ENCODE measurements at places on chromosomes 2 and 18.

GRCh38 chr18:58657081-58657480 is 14.2 kb upstream of the MALT1 start:
- DNase-seq: no peak

- DNase-seq: no peak
These were observed 212.5 kb downstream of the SOCS6 start for GRCh38 chr18:70501358-70501757.

DNA sequence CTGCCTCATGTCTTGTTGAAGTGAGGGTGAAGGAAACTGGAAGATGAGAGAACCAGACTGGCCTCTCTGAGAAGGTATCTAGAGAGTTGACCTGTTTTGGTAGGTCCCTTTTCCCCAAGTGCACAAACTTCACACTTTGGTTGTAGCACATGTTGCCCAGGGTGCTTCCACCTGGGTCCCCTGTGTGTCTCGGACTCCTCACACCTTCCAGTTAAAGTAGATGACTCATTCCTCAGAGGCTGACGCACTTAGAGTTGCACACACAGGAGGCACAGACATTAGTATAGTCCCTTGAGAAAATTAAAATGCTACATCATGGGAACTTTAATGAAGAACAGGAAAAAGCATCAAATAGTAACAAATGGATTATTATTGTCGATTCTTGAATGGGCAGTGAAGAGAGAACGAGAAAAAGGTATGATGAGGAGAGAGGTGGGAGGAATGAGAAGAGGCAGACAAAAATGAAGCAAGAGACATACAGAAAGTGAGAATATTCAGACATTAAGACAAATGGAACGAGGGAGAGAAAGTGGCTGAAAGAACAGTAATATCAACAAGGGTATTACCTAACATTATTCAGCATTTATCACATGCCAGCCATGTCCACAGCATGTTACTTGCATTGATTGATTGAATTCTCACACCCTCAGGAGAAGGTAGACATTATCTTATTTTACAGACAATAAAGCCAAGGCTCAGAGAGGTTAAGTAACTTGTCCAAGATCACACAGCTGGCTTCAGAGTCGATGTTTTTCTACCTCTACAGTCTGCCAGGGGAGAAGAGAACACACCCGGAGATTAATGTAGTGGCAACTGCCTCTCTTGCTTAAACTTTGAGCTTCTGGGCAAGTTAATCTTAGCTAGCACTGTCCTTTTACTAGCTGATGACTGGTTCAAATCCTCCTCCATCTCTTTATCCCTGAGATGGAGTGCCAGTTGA is 68.6 kb downstream of the FHOD3 start:
- no peak for DNase-seq

DNA sequence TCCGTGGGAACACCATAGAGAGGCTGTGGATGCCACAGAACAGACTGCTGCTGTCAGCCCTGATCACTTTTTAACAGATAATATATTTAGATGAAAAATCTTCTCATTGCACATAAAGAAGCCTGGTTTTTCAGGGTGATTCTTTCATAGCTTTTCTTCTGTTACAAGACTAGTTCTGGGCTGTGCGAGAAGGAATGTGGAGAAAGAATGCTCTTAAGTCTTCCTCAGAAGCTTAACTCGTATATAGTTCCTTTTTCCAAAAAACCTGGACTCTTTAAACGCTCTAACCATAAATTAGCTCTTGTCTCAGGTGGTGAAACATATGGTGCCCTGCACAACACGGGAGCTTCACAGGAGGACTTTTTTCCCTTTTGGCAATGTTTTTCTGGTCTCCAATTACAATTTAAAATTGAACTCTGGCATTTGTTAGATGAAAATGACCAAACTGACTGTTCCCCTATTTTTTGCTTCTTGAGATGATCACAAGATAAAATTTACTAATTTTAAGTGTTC is 125.9 kb upstream of the SMAD7 start:
- DNase-seq: no peak

DNA sequence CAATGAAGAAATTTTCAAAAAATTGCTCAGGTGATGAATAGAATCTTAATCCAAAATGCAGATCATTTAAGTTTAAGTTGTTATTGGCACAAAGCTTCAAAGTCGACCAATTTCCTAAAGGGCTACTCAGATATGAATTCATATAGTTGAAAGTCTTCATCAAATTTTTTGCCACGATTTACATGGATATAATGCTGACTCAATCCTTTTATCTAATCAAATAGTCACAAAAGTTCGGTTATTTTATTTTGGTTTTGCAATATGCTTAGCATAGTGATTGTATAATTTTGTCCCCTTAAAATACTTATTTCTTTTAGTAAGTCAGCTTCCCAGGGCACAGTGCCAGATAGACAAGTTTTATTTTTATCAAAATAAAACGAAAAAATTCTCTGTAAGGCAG is 227.3 kb downstream of the CD226 start:
- DNase-seq: no peak

GRCh38 chr18:48544116-48544515 is 5.3 kb downstream of the CTIF start:
- DNase-seq: no peak

DNA sequence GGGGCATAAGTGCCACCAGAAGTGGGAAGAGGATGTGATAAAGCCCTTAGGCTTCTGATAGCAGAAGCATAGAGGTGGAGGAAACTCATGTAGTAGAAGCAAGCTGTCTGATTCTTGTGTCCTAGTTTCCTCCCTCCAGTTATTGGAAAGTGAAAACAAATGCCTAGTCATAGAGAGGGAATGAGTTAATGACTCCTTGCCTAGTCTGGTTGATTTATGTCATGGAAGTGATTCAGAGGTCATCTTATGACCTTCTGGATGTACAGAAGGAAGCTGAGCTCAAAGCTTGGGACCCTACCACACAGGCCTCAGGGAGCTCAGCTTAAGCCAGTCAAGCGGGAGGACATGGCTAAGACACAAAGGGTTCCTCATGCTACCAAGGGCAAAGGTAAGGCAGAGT is 232.2 kb downstream of the THSD7B start:
- DNase-seq: no peak

GRCh38 chr2:69073928-69074570 is 61.1 kb downstream of the ANTXR1 start:
- no peak for DNase-seq

DNA sequence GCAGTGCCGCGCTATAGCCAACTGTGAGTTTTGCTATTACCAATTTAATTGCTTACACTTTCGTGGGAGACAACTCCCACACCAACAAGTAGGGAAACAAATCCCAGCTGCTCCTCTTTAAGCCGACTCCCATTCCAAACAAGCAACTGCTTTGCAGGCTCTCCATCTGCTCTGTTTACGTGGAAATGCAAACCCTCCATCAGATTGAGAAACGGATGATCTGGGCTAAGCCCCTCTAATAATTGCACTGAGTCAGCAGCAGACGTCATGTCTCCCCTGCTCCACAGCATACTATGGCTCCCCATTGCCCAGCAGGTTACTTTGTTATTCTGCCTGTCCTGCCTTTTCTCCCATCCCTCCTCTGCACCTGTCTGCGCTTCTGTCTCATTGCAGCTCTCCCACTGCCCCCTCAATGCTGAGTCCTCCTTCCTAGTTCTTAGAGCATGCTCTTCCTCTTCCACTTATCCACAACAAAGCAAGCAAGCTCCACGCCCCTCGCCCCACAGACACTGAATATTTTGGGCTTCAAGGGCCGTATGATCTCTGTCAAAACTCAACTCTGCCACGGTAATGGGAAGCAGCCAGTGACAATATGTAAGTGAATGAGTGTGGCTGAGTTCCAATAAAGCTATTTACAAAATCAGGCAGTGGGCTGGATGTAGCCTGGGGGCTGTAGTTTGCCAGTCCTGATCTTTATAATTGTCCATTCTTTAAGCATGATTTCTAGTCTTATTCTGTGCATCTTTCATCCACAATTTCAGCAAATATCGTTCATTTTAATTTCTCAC is 39.5 kb upstream of the ARL4C start:
- no peak for DNase-seq

DNA sequence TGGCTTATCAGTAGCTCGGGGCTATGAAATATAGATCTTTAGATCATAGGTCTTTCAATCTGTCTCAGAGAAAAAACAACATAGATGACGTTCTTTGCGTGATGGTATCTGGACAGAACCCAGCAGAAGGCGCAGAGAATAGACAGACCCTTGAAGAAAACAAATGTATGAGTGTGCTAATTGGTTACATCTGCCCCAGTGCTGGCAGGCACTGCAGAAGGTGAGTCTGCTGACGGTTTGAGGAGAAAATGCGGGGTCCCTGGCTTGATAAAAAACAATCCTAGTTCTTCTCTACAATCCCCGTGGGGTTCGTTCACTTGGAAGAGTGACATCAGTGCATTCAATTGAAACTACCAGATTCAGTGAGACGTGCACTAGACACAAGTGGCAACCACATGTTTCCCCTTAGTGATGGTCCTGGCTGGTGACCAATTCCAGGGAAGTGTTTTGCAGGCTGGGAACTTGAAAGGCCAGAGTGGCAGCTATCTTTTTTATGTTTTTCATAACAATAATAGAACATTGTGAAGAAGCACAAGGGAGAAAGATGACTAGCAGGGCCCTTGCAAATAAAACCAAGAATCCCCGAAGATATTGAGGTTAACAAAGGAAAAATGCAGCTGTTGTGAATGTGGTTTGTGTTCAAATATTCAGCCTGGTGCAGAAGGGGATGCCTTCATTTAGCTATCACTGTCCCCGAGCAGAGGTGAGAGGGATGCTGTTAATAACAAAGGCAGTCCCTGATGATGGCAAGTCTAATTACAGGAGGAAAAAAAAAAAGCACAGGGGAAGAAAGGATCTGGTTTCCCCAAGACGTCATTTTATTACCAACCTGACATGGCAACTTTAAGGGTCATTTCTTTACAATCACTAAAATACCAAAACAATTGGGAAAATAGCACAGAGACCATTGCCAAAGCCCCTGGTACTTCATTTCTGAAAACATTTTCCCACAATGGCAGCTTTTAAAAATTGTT is 337.6 kb upstream of the FIGN start:
- no peak for DNase-seq

DNA sequence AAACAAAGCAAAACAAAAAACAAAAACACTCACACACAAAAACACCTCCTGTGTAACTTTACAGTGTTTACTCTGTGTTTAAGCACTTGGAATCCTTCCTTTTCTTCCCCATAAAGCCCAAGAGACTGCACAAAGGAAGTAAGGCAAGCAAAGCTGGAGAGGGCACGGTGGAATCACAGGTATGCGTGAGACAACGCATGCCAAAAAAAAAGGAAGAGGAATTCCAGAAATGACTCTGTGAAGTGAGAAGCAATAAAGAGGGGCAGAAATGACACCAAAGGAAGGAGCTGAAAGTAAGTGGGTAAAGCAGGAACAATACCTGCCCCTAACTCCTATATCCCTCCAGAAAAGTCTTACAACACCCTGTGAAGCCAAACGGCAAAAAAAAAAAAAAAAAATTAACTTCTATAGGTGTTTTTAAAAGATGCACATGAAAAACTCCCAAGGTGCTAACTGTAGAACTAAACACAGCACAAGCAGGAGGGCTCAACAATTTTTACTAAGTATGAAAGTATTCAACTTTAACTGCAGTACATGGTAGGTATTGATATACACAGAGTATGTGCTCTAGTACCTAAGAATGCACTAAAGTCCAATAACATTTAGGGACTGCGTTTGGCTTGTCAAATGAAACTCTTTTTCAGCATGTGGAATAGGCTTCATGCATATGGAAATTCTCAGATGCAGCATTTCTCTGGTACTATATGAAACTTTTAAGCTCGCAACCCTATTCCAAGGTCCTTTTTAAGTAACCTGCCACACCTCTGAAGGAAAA is 9.1 kb downstream of the RND3 start:
- DNase-seq: no peak

DNA sequence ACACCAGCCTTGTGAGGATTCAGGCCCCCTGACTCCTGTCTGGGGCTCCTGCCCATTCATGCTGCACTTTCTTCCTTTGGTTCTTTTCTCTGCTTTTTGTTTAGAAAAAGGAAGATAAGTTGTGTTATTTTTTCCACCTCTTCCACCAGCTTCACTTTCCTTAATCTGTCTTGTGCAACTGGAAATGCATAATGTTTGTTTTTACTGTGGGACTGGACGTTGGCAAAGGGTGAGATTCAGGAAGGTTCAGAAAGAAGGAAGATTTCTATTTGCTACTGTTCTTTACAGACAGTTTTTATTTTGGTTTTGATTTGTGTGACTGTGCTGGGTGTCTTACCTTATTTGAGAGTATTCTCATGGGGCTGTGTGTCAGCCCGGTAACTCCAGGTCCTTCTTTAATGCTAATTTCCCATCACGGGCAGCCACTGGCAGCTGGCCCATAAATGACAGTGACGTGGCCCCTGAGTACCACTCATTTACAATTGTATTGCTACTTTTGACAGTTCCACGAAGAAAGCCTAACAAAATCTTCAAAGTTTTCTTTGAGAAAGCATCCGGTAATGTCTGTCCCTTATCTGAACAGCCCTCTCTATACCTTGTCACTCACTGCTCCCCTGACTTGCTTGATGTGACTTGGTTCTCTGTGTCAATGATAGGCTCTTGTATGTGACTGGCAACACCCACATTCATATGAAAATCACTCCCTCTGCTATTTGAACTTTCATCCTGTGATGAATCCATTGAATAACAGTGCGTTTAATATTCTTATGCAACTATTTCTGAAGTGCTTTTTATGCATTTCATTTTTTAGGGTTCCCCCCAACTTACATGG is 32.7 kb downstream of the RHBDD1 start:
- no peak for DNase-seq

- no peak for DNase-seq
These were observed 61.1 kb upstream of the RAPH1 start for GRCh38 chr2:203596183-203596582.

- DNase-seq: no peak
These were observed 6.6 kb downstream of the DSG2 start for GRCh38 chr18:31504455-31505147.

DNA sequence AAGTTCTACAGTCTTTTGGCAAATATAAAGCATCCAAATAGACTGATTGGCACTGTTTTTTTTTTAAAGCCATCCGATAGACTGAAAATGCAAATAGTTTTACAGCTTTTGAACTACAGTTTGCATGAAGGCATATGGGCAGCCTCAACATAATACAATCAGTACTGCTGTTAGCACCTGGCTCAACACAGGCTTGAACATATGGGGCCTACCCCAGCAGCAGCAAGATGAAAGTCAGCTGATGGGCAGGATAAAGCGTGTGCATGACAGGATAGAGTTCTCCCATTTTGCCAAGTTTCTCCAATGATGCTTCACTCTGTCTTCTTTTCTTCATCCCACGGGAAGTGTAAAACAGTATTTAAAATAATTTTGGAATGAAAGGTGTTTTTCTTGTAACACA is 1.3 kb upstream of the AKAIN1 start:
- no peak for DNase-seq

GRCh38 chr2:233982421-233983121 is 65.4 kb downstream of the TRPM8 start:
- DNase-seq: no peak

All from stimulated activated naive CD8-positive, alpha-beta T cell treated with anti-CD3 and anti-CD28 coated beads, Interleukin-15, Interleukin-2, amounts not matched to agents 100 U/mL and 50 U/mL, for 24 hours (primary cell).